ENCODE measurements at places on chromosomes 6 and 20.
A peak's percentile ranks its signal among the peaks of the same experiment; 100 is the strongest.

DNA sequence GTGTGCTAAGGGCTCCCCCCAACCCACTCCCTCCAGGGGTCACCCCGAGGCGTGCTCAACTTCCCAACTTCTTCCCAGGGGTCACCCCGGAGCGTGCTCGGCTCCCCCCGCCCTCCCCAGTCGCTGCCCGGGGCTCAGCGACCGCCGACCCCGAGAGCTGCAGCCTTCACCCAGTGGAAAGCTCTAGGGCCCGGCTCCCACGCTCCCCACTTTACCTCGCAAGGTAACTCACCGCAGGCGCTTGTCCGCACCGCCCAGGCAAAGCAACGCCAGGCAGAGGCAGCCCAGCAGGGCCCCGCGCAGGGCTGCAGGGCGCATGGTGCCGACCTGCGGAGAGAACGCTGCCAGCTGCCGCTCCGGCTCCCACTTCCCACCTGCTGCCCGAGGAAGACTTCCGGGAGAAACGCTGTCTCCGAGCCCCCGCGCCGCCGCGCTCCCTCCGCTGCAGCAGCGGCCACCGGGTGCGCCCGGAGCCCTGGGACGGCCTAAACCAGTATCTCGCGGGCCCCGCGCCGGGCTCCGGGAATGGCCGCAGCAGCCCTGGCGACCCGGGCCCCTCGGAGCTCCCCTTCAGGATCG is 396 bp downstream of the RNASET2 start:
- DNase-seq, result peak; percentile 81

DNA sequence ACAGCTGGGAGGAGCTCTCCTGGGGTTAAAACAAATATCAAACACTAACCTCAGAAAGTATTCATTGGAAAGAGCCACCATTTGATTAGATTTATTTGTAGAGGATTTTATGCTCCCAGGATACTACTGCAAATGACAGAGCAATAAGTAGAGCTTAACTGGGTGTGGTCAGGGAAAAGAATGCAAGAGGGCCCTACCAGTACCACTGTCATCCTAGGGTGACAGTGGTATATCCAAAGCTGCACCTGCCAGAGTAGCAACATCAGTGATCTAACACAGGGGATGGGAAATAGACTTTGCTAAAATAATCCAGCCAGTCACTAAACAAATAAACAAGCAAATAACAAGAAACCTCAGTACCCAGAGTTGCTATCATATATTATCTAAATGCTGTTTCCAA is 29.7 kb downstream of the ERGIC3 start:
- no peak for DNase-seq

DNA sequence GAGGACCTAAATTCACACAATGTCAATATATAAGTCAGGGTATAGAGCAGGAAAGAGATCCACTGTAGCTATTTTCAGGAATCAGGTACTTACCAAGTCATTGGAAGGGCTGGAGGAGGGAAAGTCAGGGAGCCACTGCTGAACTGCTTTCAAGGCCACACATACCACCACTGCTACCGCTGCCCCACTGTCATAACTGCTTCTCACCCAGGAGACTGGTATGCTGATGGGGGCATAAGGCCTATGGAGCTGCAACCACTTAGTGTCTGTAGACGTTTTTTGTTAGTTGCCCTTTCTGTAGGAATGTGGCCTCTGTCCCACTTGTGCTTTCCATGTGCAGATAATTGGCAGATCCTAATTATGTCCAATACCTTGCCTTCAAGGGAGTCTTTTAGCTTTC is 5.4 kb downstream of the SMAP1 start:
- no peak for DNase-seq

DNA sequence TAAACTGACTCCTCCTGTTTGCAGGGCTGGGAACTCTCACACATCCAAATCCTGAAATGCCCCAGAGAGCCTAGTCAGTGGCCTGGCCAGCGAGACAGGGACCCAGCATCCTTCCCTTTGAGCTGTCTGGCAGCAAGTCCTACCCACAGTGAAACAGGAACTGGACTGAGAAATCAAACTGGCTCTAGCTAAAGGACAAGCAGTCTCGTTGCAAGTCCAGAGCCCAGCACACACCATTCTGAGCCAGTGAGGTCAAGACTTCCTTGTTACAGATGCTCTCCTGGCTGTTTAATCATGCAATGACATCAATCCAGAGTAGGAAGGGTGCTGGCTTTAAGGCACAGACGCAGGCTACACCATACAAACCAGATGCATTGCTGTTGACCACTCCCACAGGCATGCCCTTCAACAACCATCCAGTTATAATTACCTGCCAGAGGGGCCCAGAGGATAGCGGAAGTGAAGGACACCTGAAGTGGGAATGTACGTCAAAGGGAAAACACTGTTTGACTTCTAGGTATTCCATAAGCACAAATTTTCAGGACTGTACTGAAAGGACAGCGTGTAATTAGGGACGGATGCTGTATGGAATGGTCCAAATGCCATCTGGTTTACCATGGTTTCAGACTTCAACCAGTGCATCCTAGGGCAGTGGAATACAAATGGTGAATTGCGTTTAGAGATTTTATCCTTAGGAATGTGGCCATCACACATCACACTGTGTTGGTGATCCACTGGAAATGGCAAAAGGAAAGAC is 114.4 kb downstream of the SLC23A2 start:
- DNase-seq, result no peak

- DNase-seq, result no peak
These were observed 156.8 kb upstream of the SALL4 start for GRCh38 chr20:51959066-51959542.

DNA sequence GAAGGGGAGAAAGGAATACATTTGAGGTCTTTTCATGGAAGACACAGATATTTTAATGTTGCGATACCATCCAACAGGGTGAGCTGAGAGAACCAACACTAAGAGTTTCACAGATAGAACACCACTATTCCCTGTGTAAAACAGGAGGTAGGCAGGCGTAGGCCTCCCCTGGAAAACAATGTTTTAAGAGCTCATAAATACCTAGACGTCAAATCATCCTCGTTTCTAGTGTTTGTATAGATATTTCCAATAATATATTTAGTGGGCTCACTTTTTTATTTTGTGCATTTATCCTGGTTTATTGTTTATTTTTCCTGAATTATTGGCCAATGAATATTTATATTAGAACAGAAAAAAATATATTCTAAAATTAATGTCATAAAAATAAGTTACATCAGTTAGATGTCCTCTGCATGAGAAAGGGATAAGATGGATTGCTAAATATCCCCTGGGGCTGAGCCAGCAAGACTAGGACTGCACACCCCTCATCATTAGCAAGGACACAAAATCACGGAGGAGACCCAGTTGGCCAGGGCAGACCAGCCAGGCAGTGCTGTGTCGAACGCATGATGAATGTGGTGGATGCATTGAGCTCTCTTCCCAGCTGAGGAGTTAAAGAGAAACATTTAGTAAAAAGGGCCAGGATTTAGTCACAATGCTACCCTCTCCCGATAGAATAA is 380.5 kb downstream of the C6orf118 start:
- no peak for DNase-seq

- DNase-seq, result no peak
These were observed 29.3 kb upstream of the B4GALT5 start for GRCh38 chr20:49742948-49743347.

DNA sequence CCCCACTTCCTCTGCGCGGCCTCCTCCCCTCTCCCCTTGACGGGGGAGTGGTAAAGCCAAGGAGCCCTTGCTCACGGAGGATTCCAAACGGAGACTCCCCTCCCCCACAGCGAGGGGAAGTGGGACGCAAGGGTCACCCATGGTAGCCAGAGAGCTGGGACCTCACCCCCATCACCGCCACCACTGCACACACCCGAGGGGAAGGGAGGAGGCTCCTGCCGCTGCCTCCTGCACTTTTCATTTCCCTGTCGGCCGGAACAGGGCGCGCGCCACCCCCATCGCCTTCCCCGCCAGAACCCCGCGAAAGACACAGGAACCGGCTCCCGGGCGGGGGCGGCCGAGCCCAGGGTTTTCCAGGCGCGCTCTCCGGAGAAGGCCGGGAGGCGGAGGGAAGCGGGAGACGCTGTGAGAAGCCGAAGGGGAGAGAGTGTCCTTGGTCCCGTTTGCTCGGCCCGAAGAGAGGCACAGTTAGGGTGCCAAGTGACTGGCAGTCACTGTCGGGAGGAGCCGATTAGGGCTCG is 789 bp downstream of the CCND3 start:
- DNase-seq, result peak; percentile 44

DNA sequence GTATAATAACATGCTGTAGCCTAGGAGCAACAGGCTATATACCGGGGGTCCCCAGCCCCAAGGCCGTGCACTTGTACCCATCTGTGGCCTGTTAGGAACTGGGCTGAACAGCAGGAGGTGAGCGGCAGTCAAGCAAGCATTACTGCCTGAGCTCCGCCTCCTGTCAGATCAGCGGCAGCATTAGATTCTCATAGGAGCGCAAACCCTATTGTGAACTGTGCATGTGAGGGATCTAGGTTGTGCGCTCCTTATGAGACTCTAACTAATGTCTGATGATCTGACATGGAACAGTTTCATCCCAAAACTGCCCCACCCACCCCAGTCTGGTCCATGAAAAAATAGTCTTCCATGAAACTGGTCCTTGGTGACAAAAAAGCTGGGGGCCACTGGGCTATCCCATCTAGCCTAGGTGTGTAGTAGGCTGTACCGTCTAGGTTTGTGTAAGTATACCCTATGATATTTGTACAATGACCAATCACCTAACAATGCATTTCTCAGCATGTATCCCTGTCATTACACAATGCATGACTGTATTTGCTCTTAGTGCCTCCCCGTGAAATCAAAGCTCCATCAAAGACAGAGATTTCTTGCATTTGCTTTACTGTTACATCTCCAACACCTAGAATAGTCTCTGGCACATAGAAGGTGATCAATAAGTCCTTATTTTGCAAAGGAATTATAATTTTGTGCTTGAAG is 30.8 kb downstream of the NHSL1 start:
- no peak for DNase-seq

GRCh38 chr6:140379919-140380318 is 1005.5 kb upstream of the CITED2 start:
- DNase-seq, result no peak

All from iPS-NIHi11 (cell line).